Anterior cingulate cortex (tissue), 58 donors: ENCODE measurements at places on chromosomes 7 and 10.

- DNase-seq = no peak
Observed at GRCh38 chr7:107661865-107662379, 1.3 kb downstream of the SLC26A4 start.

DNA sequence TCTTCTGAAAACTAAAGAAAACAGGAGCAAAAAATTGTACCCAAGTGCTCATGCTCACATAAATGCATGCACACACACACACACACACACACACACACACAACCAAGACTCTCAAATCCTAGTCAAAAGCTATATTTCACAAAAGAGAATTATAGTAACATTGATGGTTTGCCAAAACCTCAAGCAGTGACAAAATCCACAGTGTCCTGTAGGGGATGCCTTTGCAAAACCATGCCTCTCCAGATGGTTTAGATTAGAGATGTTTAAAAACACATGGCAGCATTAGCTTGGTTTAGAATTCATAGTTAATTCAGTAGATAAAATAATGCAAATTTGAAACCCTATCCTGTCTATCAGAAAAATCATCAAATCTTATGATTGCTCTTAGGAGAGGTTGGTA lies 232.2 kb downstream of the DYNC1I1 start:
- DNase-seq = no peak

DNA sequence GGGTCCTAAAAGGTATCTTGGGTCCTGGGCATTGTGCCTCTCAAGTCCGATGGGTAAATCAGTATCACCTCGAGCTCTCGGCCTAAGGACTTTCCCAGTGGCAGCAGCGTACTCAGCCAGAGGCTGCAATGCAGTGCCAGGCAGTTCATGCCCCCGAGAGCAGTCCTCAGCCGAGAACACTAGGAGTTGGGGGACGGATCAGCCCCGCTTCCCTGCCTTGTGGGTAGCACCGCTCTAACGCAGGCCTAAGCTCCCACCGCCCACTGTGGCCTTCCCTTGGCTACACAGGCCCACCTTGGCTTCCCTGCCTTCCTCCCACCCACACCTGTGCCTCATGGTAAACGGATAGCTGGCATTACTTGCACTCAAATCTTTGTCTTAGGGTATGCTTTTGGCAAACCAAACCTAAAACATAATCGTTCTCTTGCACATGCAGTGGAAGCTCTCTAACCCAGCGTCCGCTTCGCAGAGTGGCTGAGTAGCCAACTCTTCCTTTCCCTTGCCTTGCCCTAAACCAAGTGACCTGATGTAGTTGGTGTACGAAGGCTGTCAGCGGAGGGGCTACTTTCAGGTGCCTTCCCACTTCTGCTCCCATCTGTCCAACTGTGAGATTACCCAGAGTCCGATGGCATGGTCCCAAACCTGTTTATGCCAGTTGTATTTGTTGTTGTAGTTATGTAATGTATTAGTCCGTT lies 73.2 kb upstream of the CHST15 start:
- no peak for DNase-seq

DNA sequence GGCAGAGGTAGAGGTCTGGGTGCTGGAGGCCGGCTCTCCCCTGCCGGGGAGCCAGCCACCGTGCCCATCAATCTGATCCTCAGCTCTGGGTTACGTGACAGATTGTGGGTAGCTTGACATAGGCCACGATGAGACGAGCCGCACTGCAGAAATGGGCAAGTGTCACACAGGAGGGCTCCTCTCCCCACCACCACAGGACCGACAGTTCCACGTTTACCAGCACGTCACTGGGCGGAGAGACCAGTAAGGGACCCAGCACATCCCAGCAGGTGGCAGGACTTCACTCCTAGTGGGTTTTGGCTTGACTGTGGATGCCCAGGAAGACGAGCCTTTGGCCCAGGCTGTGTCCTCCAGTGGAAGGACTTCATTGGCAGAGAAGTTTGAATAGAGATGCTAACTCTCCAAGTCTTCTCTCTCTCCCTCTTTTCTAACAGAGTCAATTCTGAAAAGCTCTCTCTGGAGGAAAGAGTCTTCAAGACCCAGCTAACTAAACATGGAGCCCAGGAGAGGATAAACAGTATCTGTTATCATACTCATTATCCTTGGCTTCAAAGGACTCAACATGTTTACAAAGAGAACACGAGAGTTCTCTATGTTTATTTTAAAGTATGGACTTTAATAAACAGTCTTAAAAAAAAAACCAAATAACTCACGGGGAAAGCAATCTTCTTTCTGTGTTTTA lies 129.3 kb upstream of the JCAD start:
- no peak for DNase-seq

DNA sequence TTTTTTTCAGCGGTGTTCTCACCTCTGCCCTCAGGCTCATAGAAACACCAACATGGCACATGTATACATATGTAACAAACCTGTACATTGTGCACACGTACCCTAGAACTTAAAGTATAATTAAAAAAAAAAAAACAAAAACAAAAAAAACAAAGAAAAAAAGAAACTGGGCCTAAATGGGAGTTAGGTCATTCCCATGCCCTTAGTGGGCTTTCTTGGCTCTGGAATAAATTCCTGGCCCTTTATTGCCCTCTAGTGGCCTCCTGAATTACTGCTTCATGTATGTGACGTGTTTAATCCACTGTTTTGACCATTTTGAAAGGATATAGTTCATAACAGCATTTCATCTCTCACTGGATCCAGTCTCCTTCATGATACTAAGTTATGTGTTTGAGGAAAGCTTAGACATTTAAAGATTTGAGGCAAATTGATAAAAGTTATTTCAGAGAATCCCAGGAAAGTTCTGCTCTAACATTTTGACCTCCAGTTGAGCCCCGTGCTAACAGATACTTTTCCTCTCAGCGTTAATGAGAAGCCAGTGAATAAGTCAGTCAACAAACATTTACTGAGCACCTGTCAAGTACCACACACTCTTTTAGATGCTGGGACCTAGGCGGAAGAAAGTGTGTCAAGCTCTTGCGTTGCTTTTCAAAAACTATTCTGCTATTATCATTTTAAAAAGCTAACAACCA lies 54.7 kb upstream of the SYPL1 start:
- peak; percentile 53 for DNase-seq

GRCh38 chr10:22589851-22590514 lies 124.4 kb downstream of the PIP4K2A start:
- no peak for DNase-seq
